ENCODE measurements at places on chromosomes 7 and 10.
A peak's percentile ranks its signal among the peaks of the same experiment; 100 is the strongest.

DNA sequence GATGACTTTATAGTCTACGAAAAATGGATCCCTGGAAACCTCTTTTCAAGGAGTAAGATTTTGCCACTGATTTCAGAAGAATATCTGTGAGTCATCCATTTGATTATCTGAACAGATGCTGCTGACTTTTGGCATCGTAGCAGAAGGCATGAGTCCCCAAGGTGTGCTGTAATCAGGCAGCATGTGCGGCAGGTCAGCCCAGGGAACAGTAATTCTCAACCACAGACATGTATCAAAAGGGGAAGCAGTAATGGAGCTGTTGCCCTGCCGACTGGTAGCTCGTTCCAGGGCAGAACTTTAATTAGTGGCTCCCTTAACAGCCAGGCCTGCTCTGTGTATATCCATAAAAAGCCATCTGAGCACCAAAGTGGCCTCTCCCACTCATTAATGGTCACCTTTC, 5.7 kb upstream of the VWC2 start:
- no peak for DNase-seq

DNA sequence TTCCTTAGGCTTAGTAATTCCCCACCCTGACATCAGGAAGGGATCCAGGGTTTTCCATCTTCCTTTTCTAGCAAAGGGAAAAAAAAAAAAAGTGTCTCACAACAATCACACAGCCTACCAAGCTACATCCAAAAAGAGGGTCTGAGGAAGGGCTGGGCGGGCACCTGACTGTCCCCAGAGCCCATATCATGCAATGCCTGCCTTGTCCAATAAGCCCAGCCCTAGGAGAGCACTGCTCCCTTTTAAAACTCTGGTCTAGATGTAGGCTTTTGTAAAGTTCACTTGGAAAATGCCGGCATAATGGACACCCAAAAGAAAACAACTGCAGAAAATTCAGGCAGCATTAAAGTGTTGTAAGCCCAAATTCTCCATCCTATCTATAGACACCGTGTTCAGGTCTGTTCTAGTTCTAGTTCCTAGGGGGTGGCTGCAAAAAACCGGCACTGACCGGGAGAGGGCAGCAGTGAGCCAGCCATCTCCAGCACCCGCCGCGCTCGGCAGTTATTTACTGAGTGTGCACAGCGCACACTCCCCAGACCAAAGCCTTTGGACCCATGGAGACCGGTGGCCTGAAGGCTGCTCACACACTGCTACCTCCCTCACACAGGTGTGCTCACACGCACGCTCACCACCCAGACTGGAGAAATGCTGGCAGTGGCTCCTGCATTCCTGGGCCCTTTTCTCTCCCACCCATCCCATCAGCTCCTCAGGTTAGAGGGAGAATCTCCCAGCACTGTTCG, 48.7 kb downstream of the PODXL start:
- DNase-seq: peak; percentile 55

DNA sequence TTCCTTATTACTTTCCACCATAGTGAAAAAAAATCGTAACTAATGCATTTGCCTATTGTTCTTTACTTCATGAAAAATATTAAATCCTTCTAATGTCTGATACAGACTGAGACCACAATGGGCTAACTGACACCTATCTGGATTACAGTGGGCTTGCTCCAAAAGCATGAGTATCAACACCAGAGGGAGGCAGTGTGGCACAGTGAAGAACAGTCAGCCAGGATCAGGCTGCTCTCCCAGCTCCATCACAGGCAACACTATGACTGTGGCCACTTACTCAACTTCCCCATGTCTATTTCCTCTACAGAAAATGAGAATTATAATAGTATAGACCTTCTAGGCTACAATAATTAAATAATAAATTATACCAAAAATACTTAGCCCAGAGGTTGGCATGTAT, 97.2 kb downstream of the SLC25A13 start:
- peak; percentile 42 for DNase-seq

- DNase-seq: peak; percentile 71
These were observed 8.4 kb upstream of the RBM28 start for GRCh38 chr7:128352153-128352537.

DNA sequence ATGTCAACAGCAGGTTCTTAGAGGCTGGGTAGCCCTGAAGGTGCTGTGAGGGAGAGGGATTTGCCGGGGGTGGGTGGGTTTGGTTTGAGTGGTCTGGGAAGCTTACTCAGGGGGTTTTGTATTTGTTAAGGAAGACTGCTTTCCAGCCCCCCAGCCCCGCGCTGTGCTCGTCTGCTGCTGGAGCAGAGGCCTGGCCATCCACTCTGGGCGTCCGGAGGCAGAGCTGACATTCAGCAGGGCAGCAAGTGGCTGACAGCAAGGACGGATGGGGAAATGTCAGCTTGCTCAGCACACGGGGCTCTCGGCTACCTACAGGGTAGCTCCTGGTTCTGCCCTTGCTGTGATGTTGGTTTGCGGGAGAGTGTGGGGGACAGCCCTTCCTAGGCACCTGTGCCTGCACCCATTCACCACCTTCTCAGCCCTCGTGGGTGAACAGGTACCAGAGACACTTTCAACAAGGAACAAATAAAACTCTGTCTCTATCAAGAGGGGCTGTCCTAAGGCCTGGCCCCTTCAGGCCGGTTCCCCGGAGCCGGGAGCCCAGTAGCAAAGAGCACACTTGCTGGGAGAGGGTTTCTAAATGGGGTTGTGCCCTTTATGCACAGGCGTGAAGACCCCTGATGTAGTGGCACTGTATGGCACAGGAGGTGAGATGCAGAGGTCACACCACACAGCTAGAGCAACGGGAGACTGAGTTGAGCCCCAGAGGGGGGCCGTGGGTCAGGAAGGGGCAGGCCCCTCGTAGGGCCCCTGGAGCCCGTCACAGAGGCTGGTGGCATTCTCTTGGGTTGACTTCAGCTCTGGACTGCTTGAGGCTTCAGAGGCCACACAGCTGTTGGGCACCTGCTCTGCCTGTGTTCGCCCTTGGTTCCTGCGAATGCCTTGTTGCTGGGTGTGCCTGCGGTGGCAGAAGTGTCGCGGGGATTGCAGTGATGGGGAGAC, 72.2 kb upstream of the SHH start:
- DNase-seq: no peak

- no peak for DNase-seq
These were observed 253.3 kb downstream of the TNS3 start for GRCh38 chr7:47328392-47329319.

All from inflammatory macrophage treated with lipopolysaccharide for 4 hours (primary cell).